ENCODE measurements at places on chromosomes 7 and 10.

GRCh38 chr7:16604054-16604453 lies 41.5 kb downstream of the ANKMY2 start:
- DNase-seq: no peak

GRCh38 chr10:86876748-86877147 lies 80.7 kb downstream of the MMRN2 start:
- DNase-seq: no peak

GRCh38 chr10:47031901-47032465 lies 120.8 kb downstream of the PTPN20 start:
- DNase-seq: no peak

DNA sequence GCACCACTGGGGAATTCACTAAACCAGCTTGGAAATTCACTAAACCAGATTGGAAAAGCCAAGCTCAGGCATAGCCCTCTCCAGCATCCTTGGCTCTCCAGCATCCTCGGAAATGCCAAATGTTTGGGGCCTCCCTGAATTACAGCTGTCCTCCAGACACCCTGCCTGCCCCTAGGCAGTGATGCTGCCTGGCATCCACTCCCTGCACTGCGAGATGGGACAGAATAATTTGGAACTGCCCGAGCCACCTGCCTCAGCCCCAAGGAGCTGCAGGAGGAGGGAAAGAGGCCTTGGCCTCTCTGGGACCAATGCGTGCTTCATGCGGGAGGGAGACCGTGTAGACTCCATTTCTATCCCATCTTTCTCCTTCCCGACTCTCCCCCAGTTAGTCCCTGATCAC lies 64.3 kb downstream of the INSIG1 start:
- DNase-seq: no peak

DNA sequence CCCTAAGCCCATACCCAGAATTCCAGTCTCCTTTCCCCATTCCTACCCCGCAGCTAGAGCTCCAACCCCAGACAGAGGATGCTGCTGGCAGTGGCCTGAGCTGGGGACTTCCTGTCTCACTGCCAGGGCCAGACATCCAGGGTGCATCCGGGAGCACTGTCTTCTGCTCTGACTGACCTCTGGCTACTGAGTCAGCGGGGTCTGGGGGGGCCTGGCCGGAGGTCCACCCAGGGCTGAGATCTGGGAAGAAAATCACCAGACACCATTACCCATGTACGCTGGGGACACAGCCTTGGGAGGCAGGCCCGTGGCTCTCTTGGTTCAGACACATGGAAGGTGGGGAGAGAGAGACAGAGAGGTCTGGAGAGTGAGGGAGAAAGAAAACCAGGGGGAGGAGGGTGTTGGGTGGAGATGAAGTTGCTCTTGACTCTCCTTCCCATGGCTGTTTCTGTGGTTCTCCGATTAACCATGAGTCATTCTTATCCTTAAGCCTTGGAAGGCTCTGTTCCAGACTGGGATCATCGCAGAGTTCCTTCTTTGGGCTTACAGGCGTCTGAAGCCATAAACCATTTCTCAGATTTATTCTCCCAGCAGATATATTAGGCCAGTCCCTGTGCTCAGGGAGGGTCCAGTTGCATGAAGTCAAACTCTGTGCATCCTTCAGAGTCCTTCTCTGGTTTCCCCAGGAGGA lies 23.6 kb downstream of the TSPAN15 start:
- DNase-seq: no peak

- no peak for DNase-seq
Observed at GRCh38 chr10:106175760-106176377, 988.6 kb downstream of the SORCS1 start.

DNA sequence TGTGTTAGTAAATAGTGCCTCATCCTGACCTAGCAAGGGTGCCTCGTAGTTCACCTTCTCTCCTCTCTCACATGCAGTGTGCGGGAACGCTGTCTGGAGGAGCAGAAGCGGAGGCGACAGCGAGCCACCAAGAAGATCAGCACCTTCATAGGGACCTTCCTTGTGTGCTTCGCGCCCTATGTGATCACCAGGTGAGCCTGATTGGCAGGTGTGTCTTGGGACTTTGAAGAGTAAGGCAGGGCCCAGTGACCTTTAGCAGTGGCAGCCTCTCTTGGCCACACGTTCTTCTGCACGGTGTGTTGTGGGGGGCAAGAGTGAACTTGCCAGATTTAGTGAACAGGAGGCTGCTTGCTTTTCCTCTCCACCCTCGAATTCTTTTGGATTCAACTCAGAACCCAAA lies 8.6 kb downstream of the GPR26 start:
- DNase-seq: no peak

- no peak for DNase-seq
Observed at GRCh38 chr7:130865408-130866236, 131.6 kb upstream of the KLF14 start.

DNA sequence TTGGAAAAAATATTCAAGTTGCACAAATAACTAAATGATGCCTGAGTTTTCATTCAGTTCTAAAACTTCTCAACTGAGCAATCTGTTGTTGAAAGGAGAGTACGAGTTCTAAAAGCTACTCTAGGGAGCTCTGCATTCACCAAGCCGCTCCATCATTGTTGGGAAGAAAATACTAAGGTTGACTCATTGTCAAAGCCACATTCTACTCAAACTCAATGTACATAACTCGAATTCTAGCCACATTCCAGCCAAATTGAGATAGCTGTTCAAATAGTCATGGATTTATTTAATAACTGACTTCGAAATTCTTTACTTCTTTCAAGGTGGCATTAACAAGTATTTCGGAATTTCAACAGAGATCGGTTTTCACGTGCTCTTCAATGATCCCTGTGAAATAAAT lies 63.4 kb downstream of the KIAA1217 start:
- no peak for DNase-seq

DNA sequence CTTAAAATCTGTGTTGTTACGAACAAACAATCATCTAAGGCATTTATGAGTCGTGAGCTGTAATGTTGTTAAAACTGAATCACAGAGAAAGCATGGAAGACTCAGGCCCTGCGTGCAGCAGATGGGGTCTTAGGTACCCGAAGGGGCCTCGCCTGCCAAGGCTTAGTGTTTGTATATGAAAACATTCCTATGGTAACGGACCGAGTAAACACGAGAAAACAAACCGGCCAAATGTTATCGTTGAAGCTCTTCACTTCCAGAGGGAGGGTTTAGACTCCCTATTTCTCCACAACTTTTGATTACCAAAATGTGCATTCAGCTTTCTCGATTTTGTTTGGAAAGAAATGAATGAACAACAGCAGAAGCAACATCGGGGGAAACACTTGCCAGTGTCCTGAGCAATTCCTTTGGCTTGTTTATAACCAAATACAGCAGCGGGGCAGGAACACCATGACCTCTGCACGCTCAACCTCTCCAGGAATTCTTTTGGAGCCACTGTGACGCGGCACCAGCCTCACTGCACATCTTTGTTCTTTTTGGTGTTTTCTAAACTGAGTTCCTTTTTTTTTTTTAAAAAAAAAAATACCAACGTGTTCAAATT lies 121.6 kb upstream of the KLF6 start:
- DNase-seq: no peak

GRCh38 chr7:140673063-140673773 lies 473 bp downstream of the ADCK2 start:
- peak; percentile 9 for DNase-seq

DNA sequence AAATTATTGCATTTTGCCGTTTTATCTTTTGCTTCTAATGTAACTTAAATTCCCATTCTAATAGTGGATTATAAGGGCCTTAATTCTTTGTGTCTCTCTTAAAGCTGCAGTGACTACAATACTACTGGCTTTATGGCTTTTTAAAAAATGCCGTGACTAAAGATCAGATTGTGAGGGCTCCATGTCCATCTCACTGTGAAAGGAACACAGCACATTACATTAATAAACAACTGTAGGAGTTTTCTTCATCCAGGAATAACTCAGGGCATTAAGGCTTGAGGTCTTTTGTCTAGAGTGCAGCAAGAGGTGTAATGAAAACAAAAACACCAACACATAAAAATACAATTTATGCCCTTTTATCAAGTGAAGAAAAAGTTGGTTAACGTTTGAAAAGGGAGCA lies 205.3 kb downstream of the SKAP2 start:
- no peak for DNase-seq

DNA sequence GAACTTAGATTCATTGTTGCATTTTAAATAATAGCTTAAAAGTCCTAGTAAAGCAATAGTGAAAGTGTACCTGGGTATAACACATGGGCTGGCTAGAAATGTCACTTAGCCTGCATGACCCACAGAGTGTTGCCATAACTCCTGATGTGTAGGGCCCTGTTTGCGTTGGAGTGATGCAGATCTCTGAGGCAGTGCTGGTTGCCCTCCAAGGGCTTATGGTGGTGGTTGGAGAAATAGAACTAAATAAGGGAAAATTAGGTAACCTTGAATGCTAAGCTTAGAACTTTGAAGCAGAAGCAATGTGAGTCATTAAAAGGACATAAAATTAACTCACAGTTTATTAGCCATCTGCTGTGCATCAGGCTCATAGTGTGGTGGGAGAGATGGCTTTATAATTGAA lies 105.7 kb downstream of the CCNY start:
- no peak for DNase-seq

DNA sequence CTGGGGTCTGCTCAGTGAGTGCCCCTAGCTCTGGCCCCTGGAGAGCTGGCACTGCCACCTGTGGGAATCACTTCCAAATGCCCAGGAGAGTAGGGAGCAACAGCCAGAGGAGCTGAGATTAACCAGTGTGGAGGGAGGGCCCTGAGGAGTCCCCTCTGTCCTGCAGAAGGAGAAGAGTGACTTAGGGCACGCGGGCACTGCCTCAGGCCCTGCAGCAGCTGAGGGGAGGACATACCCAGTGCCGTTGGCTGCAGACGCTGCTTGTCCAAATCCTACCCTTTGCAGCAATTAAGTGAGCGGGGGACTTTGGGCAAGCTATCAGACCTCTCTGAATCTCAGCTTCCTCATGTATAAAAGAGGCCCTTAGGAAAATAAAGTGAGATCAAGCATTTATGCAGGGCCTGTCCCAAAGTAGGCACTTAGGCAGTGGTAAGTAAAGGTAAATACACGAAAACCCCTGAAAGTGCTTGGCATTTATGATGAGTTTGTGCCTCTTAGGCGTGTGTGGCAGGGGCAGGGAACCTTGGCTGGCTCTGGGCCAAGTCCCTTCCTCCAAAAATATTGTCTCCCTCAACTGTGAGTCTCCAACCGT lies 16.9 kb downstream of the PRF1 start:
- DNase-seq: no peak

GRCh38 chr10:102231357-102232318 lies 5.5 kb downstream of the ELOVL3 start:
- no peak for DNase-seq

- no peak for DNase-seq
Observed at GRCh38 chr10:70927189-70927943, 39.0 kb upstream of the PCBD1 start.

DNA sequence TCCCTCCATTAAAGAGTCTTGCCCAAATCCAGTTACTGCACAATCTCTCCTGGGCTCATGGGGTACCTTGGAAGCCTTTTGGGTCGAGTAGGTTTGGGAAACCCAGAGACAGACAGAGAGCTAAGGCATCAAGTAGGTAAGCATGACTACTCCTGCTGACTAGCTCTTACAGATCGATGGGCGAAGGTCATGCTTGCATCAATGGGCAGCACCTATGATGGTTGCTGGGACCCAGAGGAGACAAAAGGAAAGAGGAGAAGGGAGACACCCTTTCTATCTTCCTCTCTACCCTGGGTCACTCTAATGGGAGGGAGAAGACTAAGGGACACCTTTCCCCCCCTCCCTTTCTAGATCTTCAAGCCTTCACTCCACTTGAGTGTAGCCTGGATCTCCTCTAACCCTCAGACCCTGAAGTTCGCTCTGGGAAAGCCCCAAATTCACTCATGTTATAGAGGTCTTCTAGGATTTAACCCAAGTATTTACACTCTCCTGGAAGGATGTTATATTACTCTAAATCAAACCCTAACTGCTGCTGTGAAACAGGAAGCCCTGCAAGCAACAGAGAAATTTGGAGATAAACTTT lies 31.6 kb upstream of the ZNF746 start:
- DNase-seq: no peak

GRCh38 chr7:159017210-159017609 lies 127.5 kb downstream of the VIPR2 start:
- DNase-seq: no peak

DNA sequence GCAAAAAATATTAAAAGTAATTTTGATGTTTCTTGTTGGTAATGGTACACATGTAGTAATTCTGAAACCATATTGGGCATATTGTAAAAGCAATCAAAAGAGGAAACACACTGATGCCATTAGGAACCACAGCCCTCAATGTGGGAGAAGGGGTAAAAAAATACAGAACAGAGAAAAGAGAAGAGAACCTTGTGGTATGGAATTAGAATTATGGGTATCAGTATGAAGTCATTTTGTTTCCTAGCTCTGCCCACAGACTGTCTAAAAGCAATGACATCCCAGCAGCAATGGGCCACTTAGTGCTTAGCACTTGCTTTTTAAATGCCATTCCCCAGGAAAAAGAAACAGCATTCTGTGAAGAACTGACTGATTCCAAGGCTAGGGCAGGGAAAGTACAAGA lies 61.5 kb downstream of the CPVL start:
- no peak for DNase-seq

- DNase-seq: no peak
Observed at GRCh38 chr10:96904648-96905047, 72.5 kb downstream of the LCOR start.

GRCh38 chr7:5248201-5248885 lies 34.4 kb upstream of the SLC29A4 start:
- DNase-seq: no peak
